ENCODE measurements at places on chromosomes 1 and 21.

- DNase-seq: no peak
These were observed 19.7 kb upstream of the KCNC4 start for GRCh38 chr1:110190282-110190929.

GRCh38 chr1:227328405-227329019, 10.2 kb upstream of the CDC42BPA start:
- no peak for DNase-seq

DNA sequence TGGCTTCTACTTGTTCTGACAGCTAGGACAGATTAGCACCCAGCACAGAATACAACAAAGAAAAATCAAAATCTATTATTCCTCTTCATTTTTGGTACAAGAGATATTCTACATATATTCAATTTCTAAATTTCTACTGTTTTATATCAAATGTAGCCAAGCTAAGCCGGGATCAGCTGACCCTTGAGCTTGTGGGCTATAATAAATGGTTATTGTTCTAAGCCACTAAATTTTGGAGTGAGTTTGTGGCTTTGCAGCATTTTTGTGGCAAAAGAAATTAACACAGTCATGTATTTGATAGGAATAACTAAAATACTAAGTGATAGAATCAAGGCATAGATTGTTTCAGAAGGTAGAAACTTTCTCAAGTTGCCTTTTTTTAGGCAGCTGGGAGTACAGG, 50.7 kb downstream of the APP start:
- DNase-seq: no peak

- no peak for DNase-seq
These were observed 343.8 kb downstream of the RPS6KC1 start for GRCh38 chr1:213394837-213395236.

- no peak for DNase-seq
These were observed at the start of gene OR1C1 for GRCh38 chr1:247760456-247760855. OR1C1 (minus strand) TSS chr1:247760556; CDS start chr1:247758406, 2,150 bp downstream.

GRCh38 chr1:33074193-33074945, 6.6 kb upstream of the AZIN2 start:
- no peak for DNase-seq

DNA sequence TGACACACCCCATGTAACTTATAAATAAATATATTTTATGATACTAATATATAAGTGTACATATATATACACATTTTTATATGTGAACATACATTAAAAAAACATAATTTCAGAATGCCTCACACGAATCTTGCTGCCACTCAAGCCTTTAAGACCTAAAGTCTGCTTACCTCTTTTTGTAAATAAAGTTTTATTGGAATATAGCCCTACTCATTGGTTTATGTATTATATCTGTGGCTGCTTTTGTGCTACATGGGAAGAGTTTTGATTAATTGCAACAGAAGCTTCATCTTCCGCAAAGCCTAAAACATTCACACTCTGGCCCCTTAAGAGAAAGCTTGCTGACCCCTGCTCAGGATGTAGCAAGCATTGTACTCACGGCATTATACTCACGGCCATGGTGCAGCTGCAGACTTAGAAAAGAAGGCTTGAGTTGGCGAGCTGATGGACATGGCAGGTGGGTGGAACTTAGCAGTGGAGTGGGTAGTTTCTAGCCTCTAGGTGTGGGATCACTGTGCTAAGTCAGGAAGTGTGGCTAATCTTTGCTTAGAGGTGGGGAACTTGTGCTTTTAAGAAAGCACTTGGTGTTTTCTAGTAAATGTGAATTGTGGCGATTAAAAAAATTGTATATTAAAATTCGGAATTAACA, 80.8 kb downstream of the DYRK1A start:
- no peak for DNase-seq

DNA sequence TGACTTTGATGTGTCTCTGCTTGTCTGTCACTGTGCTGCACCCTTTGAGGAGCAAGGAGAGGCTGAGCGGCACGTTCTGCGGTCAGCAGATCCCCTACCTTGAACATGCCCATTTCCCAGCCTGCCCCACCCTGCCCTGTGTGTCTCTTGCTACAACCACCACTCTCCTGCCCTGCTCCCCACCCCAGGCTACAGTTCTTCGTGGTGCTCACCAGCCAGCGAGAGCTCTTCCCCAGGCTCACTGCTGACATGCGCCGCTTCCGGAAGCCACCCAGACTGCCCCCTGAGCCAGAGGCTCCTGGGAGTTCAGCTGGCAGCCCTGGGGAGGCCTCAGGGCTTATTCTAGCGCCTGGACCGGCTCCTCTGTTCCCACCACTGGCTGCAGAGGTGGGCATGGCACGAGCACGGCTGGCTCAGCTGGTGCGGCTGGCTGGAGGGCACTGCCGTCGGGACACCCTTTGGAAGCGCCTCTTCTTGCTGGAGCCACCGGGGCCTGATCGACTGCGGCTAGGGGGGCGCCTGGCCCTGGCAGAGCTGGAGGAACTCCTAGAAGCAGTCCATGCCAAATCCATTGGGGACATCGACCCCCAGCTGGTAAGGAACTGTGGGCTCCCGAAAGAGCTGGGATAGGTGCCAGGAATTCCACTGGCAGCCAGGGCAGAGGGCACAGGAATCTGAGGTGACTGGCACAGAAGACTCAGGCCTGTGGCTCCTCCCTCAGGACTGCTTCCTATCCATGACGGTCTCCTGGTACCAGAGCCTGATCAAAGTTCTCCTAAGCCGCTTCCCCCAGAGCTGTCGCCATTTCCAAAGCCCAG, 5.6 kb downstream of the HYI start:
- no peak for DNase-seq

DNA sequence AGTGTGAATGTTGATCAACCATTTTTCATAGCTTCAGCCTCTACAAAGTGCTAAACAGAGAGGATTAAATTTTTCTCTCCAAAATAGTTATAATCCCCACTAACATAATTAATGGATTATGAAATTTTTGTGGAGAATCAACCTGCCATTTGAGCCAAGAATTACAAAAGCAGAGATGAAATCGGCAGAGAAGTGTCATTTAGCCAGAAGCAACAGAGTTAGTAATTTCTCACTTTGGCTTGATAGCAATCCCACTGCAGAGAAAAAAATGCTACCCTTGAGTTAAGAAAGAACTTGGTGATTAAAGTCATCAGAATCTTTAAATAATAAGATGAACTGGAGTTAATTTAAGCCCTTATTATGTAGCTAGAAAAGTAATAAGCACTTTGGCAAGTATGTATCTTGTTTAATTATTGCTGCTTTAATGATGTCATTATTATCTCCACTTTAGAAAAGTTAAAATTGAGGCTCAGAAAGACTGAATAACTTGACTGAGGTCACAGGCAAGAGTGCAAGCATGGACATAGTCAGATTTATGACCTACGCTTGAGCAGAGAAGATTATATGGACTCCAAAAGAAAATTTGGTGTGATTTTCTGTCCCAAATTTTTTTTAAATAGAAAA, 37.3 kb downstream of the RGS4 start:
- DNase-seq: no peak

DNA sequence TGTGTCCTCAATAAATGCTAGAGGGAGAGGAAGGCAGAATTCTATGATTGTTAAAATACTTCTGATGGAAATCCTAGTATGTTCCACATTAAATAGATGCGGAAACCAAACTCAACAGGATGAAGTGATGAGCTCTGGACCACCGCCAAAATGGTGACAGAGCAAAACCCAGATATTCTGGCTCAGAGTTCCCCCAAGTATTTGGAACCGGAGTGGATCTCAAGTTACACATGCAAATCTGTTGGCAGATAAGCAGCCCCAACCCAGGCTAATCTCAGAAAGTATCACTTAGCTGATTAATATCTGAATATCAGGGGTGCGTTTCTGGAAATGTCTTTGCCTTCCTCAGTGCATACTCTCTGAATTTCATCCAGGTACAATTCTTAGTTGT, 17.4 kb upstream of the GRHL3 start:
- DNase-seq: no peak

GRCh38 chr1:5599541-5599940, 392.7 kb downstream of the NPHP4 start:
- no peak for DNase-seq

DNA sequence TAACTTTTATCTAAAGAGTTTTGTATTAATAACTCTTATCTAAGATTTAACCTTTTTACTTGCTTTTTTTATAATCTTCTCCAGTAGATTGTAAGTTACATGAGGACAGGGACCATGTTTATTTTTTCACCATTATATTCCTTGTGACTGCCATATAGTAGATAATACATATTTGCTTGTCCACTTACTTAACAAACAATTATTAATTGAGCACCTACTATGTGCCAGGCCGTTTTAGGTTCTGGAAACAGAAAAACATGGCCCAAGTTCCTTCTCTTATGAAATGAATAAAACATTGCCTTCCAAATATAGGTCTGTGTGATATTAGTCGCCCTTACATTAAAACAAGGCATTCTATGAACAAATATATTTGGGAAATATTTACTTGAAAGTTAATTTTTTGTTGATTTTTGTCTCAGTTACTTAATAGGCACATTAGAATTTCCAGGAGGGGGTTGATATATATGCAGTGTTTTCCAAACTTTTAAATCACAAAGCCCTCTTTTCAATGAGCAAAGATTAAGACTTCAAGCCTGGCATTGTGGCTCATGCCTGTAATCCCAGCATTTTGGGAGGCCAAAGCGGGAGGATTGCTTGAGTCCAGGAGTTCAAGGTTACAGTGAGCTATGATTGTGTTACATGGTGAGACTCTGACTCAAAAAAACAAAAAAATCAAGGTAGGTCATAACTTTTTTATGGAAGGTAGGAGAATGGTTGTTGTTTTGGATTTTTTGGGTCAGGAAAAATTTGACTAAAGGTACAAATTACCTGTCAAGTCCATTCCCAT, 22.7 kb downstream of the CDKN2C start:
- no peak for DNase-seq

GRCh38 chr21:38542263-38542662, 44.0 kb upstream of the ERG start:
- no peak for DNase-seq

GRCh38 chr1:61980561-61980960, 214.1 kb upstream of the L1TD1 start:
- no peak for DNase-seq

Data from HFF-Myc (cell line).